Ureter (tissue), 1 donor: ENCODE measurements at places on chromosomes 4 and X. TPM values are rescaled to one million over a fixed set of nuclear protein-coding genes. Genes with fewer than 3 reads are reported as not detected.

GRCh38 chr4:36282503-36283030 is 1.2 kb downstream of the DTHD1 start:
- DNase-seq = no peak

- DNase-seq = no peak
Measured at GRCh38 chrX:12292996-12293765, 154.9 kb downstream of the FRMPD4 start.

SLITRK4 gene
- total RNA-seq = 0.18 TPM

GRCh38 chr4:3612281-3612680 is 80.1 kb upstream of the LRPAP1 start:
- no peak for DNase-seq

DNA sequence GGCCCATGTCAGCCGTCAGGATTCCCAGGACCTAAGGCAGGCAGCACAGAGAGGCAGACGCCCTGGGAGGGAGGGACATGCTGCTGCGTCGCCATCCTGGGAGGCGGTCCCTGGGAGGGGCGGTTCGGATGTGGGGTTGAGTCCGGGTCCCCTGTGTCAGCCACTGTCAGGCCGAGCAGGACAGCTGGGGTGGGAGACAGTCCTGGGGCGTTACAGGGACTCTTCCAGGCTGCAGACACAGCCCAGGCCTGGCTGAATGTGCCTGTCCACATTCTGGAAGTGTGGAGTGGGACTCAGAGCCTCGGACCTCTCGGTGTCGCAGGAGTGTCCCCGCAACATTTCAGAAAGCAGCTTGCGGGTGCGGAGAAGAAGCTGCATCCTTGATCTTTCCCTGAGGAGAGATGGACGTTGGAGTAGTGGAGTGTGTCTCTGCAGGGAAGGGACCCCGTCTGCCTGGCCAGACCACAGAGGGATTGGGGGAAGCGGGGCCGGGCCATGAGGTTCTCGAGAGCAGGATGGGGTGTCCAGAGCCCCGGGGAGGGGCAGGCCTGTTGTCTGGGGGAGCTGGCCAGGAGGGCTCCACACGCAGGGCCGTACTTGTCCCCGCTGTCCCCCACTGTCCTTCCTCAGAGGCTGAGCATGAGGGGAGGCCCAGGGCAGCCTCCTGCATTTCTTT is 6.1 kb downstream of the AKAP17A start:
- no peak for DNase-seq
